ENCODE measurements at places on chromosomes 13 and 19.

- no peak for DNase-seq
Measured at GRCh38 chr19:29665826-29666577, 741 bp downstream of the PLEKHF1 start.

- DNase-seq = peak; percentile 91
Measured at GRCh38 chr19:11355160-11356073, at the start of gene PLPPR2. Gene PLPPR2 (plus strand): TSS chr19:11355432. CDS start chr19:11357674, 2,242 bp downstream.

DNA sequence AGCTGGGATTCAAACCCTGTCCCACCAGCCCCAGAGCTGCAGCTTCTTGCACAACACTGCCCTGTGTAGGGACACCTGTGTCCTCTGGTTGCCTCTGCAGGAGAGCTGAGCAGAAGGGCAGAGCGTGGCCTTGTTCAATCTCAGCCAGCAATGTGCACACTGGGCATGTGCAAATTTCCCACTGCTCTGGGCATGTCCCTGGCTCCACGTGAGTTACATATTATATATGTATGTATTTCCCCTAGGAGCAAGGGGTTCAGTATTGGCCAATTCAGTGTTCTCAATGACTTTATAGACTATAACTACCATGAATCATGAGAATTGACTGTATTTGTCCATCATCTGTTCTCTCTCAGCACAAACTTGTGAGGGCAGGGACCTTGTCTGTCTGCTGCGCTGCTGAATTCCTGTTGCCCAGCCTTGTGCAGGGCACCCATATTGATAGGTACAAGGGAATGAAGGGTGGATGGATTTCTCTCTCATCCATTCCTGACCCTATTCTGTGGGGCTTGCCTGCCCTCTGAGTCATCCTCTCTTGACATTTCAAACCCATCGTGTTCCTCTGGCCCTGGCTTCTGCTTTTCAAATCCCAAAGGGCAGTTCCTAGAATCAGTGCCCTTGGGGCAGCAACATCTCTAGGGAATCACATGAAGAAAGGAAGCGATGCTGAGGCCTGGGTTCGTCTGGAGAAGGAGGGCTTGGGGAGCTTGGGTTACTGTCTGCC lies 69.7 kb downstream of the ERICH6B start:
- no peak for DNase-seq

DNA sequence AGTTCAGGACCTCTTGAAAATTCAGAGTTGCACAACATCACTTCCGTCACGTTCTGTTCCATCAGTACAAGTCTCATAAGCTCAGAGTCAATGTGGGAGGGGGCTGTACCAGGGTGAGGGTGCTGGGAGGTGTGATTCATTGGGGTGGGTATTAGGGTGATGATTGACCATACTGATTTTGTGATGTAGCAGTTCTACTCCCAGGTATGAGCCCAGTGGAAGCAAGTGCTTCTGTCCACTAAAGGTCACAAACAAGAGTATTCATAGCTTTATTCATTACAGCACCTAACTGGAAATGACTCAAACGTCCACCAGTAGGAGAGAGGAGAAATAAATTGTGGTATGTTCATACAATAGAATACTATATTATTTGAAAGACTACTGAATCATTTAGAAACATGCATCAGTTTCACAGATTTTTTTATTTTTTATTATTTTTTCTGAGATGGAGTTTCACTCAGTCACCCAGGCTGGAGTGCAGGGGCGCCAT lies 12.1 kb upstream of the UPF3A start:
- no peak for DNase-seq

DNA sequence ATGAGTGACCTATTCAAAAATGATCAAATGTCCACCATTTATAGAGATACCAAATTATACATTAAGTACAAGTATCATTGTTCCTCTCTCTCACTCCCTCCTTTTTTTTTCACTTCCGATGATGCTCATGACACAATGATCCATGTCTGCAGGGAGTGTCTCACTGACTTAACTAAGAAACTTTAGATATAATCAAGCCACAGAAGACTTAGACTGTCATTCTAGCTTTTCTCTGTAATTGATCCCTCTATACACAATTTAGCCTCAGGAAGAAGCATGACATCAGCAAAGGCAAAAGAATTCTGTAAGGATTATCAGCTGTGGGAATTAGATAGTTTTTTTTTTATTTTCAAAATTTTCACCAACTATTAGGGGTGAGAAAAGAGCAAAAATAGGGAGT lies 734.9 kb upstream of the PCDH9 start:
- no peak for DNase-seq

GRCh38 chr13:52931131-52931530 lies 82.7 kb upstream of the PCDH8 start:
- no peak for DNase-seq

GRCh38 chr13:79528759-79529191 lies 47.8 kb downstream of the NDFIP2 start:
- DNase-seq = no peak

GRCh38 chr19:1840541-1841115 lies 7.7 kb downstream of the REXO1 start:
- no peak for DNase-seq

DNA sequence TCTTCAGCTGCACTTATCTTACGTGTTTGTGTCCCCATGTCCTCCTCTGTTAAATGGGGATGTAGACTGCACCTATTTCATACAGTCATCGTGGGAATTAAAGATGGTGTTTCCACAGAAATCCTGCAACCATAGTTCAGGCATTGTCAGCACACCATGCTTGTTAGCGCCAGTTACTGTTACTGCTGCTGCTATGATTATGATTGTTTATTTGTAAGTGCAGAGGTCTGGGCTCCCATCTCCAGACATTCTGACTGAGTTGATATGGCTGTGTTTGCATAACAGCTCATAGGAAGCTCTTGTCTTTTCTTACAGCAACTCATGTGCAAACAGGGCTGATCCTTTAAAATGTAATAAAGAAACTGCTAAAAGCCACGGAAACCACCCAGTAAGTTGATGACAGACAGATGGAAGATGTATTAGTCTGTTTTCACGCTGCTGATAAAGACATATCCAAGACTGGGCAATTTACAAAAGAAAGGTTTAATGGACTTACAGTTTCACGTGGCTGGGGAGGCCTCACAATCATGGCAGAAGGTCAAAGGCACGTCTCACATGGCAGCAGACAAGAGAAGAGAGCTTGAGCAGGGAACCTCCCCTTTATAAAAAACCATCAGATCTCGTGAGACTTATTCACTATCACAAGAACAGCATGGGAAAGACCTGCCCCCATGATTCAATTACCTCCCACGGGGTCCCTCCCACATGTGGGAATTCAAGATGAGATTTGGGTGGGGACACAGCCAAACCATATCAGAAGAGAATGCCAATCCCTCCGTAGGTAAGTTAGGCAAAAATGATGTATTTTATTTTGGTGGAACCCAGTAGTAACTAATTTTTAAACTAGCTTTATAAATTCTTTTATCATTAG lies 1.6 kb downstream of the ZSCAN5A start:
- no peak for DNase-seq

- DNase-seq = no peak
Measured at GRCh38 chr19:8665468-8666213, 33.0 kb downstream of the ACTL9 start.

- DNase-seq = no peak
Measured at GRCh38 chr13:96243376-96243775, 153.5 kb downstream of the HS6ST3 start.

- no peak for DNase-seq
Measured at GRCh38 chr13:98105929-98106336, 37.0 kb upstream of the FARP1 start.

GRCh38 chr19:34220472-34221063 lies 33.8 kb upstream of the GARRE1 start:
- peak; percentile 33 for DNase-seq

DNA sequence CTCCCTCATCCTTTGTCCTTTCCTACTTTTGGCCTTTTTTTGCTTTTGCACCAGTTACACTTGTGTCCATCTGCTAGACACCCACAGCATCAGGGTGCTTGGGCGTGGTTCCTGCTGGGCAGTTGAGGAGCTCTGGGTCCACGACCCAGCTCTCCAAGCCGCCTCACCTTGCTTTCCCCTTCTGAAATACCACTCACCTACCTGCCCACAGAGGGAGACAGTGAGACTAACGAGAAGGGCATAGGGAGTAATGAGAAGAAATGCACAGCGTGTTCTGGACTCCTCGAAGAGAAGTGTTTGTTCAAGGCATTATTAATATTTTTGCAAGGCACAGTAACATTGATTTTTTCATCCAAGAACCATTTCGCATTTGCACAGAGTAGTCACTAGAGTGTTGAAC lies 92.9 kb downstream of the DNAJC15 start:
- no peak for DNase-seq

GRCh38 chr19:21264416-21264815 lies 64.8 kb downstream of the ZNF708 start:
- no peak for DNase-seq

DNA sequence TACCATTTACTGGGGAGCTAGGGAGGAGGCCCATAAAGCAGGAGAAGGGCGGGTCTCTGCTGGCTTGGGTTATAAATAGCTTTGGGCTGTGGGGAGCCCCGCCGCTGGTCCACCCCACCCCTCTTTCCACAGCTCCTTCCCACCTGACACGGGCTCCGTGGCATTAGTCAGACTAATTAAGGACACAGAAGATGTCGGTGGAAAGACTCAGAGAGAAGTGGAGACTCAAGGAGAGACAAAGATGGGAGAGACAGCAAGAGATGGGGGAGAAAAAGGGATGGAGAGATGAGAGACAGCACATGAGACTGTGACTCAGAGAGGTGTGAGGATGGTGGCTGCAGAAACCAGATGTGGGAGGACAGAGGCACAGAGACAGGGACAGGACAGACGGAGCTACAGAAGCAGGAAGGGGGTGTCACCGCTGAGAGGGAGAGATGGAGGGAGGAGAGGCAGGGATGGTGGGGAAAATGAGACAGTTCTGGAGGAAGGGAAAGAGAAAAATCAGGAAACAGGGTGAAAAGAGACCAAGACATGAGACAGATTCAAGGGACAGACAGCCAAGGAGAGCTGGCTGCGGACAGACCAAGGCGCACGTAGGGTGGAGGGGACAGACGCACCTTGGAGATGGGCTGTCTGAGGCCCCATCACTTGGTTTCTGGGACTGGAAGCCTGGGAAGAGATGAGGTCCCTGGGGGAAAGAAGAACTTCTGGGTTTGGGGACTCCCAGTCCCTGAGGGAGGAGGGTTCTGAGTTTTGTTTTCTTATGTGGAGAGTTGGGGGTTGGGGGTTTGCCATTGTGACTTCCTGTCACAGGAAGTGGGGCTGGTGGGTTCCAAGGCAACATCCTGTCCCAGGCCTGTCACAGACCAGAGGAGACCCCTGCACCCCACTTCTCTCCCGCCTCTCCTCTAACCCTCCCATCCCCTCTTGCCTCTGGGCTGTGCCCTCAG lies 4.1 kb downstream of the ARHGEF1 start:
- no peak for DNase-seq

GRCh38 chr13:106118996-106119395 lies 416.5 kb downstream of the EFNB2 start:
- DNase-seq = no peak

DNA sequence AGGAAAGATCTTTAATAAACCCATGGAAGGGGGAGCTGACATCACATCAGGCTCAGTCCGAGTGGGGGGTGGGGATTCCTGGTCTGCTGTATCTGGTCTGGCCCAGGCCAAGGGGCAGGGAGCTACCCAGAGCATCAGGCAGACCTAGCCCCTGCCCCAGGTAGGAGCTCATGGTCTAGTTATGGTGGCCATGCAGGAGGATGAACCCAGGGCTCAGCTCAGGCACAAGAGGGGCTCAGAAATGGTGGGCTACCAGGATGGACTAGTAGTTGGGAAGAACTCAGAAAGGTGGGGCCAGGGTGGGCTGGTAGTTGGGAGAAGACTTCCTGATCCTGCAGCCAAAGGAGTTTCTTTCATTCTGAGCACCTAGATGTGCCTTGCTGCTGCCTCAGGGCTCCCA lies 14.3 kb downstream of the VSTM2B start:
- DNase-seq = no peak

- no peak for DNase-seq
Measured at GRCh38 chr13:34179481-34179880, 361.5 kb downstream of the RFC3 start.

DNA sequence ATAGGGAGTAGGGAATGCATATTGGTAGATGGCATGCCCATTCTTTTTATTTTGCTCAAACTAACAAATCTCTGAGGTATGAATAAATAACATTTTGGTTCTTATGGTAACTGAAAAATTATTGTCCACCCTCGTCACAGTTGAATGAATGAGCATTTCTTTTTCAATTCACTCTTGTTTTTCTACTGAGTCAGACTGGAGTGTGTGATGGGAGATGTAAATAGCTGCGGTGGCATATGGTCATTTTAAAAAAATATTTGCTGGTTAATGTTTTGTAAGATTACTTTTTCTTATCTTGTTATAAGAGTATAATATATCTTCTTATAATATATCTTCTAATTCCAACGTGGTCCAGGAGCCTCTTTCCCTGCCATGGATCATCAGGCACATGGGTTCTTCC lies 586.5 kb downstream of the SLITRK5 start:
- DNase-seq = no peak

GRCh38 chr13:98538876-98539275 lies 38.0 kb downstream of the STK24 start:
- DNase-seq = no peak

GRCh38 chr19:49792829-49793560 lies 20.1 kb downstream of the FUZ start:
- DNase-seq = no peak

- DNase-seq = no peak
Measured at GRCh38 chr19:50647879-50648615, 1.2 kb upstream of the C19orf81 start.

DNA sequence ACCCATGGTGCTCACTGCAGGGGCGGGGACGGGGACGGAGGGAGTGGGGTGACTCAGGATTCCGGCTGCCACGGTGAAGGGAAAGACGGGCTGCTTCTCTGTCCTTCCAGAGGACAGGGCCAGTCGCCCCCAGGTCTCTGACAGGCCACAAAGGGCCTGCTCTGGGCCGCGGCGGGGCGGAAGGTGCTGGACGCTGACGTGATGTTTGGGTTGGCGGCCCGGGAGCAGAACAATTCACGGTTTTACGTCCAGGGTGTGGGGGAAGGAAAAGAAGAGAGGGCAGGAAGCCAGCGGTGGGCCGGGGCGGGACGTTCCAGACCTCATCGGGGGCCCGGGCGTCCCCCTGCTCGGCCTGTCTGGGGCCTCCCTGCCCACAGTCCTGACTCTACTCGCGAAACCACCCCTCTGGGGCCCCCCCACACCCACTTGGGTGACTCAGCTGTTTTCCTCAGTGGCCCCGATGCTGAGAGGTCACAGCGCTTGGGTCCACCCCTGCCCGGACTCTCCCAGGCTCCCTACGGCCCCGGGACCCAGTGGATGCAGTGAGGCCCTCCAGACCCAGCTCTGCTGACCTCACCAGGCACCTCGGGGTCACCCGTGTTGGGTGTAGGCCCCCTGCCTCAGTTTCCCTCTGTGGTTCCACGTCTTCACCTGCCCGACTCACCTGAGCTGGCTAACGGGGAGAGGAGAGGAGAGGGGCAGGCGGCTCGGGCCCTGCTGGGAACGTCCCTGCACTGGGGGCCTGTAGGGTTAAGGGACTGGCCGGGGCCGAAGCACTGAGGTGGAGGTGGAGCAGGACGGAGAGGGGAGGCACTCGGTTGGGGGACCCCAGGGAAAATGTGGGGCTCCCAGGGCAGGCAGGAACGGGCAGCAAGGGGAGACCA lies 29.2 kb downstream of the PIP5K1C start:
- DNase-seq = no peak

All from RWPE1 (cell line).